Endodermal cell (in vitro differentiated cells): ENCODE measurements at places on chromosomes 6 and 20. TPM values are rescaled to one million over a fixed set of nuclear protein-coding genes. Genes with fewer than 3 reads are reported as not detected.

- DNase-seq, result no peak
These were observed 30.3 kb upstream of the NXT1 start for GRCh38 chr20:23320317-23320716.

Gene RAET1G
- total RNA-seq, result not detected in 2 replicates

DNA sequence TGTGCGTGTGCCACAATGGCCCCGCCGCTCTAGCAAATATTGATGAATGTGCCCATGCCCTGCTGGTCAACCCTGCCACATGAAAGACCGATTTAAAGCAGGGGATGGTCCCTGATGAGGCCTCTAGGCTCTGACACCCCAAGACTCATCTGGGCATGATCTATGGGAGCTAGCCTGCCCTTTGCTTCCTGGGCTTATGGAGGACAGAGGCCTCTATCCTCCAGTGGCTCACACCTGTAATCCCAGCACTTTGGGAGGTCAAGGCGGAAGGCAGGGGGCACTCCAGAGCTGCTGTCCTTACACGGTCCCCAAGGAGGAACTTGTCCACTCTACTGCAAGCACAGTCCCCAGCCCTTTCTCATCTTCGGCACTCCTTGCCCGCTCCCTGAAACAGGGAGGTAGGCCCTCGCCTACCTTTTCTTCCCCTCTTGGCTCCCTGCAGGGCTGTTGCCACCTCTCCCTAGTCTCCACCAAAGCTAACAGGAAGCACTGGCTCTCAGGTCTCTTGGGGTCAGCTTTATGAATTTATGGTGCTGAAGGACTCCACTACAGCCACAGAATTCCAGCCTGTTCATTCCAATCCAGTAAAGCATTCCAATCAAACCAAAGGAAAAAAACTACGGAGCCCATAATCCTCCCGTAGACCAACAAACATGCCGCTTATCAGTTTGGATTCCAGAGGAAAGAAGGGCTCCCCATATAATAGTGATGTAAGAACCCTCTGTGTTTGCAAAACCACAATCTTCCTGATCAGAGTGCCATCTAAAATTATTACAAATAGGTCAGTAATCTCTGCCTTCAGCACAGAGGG, 48.7 kb upstream of the FOXQ1 start:
- DNase-seq, result peak; percentile 79

GRCh38 chr20:19615629-19616028, 142.4 kb upstream of the RIN2 start:
- no peak for DNase-seq

Gene PDYN
- total RNA-seq, result 0.52 to 0.71 TPM (median 0.65 TPM) in 3 replicates

Gene RWDD2A
- 5.1 and 6.0 TPM in 2 replicates for total RNA-seq

DNA sequence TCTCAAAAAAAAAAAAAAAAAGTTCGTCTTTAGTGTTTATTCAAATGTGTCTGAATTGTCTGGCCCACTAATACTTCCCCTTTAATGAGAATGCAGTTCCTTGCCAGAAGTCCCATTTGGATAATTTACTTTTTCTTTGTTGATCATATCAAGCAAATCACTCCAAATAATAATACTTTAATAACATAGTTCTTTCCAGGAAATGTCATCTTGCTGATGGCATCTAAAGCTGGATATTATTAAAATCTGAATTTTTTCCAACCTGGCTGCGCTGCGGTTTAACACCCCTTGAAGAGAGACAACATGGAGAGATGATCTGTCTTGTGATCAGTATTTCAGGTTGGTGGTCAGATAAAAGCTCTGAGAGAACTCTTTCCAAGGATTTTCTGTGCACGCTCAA, 111.2 kb upstream of the CNKSR3 start:
- no peak for DNase-seq

DNA sequence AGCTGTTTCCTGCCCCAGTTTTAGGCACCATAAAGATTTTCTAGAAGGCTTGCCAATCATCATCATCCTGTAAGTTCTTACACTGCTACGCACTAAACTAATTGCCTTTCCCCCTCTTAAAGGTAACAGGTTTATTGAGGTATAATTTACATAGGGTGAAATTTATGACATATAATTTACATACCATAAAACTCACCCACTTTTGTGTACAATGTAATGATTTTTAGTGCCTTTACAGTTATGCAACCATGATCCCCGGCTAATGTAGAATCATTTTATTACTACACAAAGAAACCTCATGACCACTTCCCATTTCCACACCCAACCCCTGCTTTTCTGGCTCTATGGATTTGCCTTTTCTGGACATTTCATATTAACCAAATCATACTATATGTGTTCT, 21.1 kb downstream of the GCNT2 start:
- no peak for DNase-seq

Gene TREML2
- not detected in 3 replicates for total RNA-seq

Gene C2
- 0.66 to 1.5 TPM (median 1.0 TPM) in 3 replicates for total RNA-seq

Gene SLC24A3
- 1.3 to 2.4 TPM (median 1.5 TPM) in 3 replicates for total RNA-seq
